ENCODE measurements at places on chromosomes 1 and 21.

DNA sequence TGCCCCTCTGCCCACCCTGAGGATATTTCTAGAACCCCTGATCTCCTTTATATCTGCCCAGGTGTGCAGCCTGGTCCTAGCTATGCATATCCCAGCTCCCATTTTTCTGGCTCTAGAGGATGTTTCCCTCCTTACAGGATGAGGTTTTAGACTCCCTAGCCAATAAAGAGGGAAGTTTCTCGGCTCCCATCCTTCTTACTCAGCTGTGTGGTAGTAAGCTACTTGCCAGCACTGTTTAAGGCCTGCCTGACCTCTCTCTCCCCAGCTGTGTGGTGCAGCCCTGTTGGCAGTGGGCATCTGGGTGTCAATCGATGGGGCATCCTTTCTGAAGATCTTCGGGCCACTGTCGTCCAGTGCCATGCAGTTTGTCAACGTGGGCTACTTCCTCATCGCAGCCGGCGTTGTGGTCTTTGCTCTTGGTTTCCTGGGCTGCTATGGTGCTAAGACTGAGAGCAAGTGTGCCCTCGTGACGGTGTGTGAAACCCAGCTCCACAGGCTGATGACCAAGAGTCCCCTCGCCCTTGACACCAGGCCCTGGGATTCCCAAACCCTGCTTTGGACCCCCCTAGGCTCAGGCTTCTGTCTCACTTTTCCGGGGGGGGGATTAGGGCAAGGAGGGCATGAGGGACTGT is 7.8 kb upstream of the P3R3URF start:
- peak; percentile 69 for DNase-seq

GRCh38 chr1:182069028-182069466 is 7.5 kb upstream of the ZNF648 start:
- DNase-seq, result peak; percentile 72

- DNase-seq, result peak; percentile 28
These were observed 5.4 kb upstream of the SLAMF8 start for GRCh38 chr1:159821171-159821867.

DNA sequence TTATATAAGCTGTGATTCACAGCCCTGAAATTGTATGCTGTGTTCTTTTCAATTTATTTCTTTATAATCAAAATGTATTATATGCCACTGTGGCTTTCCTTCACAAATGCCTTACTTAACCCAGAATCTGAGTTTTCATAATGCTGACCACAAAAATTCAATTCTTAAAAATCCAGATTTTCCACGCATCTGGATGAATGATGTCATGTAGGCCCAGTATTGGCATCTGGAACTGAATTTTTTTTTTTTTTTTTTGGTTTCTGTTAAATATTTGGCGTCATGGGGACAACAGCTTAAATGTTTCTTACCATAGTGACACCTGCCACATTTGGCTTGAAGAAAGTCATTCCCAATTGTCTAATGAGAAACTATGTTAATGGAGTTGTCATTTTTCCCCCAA is 296.8 kb downstream of the TM2D1 start:
- no peak for DNase-seq

GRCh38 chr1:20486457-20487235 is 636 bp upstream of the CAMK2N1 start:
- no peak for DNase-seq

GRCh38 chr1:38326135-38326534 is 279.5 kb upstream of the POU3F1 start:
- DNase-seq, result no peak

GRCh38 chr1:115452600-115453329 is 114.7 kb upstream of the NGF start:
- DNase-seq, result no peak

DNA sequence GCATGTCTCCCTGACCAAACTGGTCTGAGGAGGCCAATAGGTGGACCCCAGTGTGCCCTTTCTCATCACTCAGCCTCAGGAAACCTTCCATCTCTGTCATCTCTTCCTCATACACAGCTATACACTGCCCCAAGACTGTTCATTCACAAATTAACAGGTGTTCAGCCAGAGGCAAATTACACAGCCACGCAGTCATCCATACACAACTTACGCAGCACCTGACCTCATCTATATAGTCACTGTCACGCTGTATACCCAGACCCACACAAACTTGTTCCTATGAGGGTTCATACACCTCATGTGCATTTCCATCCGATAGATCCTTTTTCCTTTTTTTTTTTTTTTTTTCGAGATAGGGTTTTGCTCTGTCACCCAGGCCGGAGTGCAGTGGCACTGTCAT is 12.4 kb downstream of the DLGAP3 start:
- no peak for DNase-seq

GRCh38 chr1:40058453-40059337 is 18.2 kb downstream of the CAP1 start:
- no peak for DNase-seq

- DNase-seq, result no peak
These were observed 41.9 kb downstream of the SYDE2 start for GRCh38 chr1:85158910-85159309.

DNA sequence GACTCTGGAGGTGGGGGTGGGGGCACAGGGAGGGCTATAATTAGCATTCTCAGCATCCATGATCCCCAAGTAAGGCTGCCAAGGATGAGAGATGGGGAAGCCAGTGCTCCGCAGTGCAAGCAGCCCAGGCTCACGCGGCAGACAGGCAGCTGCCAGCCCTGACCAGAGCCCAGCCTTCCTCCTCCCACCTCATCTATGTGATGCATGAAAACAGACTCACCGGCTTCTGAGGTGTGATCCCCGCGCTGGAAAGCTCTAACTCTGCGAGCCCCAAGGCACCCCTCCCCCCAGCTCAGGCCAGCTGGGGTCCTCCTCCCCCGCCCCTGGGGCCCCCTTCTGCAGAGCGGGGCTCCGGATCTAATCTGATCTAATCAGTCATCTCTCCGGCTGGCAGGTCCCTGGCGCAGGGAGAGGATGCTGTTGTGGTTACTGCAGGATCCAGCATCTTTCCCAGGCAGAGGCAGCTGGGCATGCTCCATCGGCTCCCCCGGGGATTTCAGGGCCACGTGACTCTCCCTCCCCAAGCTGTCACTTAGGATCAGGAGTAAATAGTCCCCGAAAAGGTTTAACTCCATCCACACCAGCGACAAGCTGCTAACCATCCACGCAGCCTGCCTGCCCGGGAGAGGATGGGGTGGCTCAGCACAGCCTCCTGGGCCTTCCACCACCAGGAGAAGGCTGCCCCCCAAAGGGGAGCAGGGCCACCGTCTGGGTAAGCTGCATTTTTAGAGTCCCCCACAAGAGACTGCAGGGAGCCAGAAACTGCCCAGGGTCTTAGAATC is at the start of gene PLEKHA6:
PLEKHA6 (minus strand) TSS at position 456 of the 782 bp plus-strand sequence. CDS start 86,202 bp downstream, outside the sequence.
- peak; percentile 81 for DNase-seq

DNA sequence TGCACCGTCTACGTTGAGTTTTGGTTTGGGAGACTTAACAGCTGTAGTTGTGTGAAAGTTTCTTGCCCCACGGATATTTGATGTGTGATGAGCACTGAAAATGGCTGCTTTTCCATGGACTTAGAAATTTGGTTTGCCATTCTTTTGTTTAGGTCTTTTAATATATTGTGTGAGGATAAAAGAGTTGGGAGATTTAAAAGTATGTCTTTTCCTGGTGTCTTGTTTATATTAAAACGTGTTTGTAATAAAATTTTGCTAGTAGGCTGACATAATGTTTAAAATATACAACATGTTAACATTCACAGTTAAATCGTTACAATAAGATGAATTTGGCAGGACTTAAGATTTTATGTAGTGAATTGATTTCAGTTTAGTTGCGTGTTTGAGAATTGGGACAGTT is 106.9 kb downstream of the DYRK1A start:
- no peak for DNase-seq

All from hematopoietic multipotent progenitor cell treated with erythropoietin and hydrocortisone succinate and interleukin-3 and kit ligand, for 4 days (in vitro differentiated cells).